ENCODE measurements at places on chromosomes 7 and 10.

- no peak for DNase-seq
Measured at GRCh38 chr7:47896809-47897423, 51.4 kb downstream of the PKD1L1 start.

- no peak for DNase-seq
Measured at GRCh38 chr7:54097886-54098285, 444.3 kb upstream of the VSTM2A start.

GRCh38 chr7:40211276-40212003 is 76.6 kb downstream of the SUGCT start:
- DNase-seq: no peak

GRCh38 chr10:86178401-86179152 is 188.0 kb downstream of the GRID1 start:
- DNase-seq: peak; percentile 49

All from K562 (cell line).